A549 treated with dexamethasone at 1 μM for 4 hours (cell line): ENCODE measurements at places on chromosomes 12 and 14. TPM values are rescaled to one million over a fixed set of nuclear protein-coding genes. Genes with fewer than 3 reads are reported as not detected.

IQSEC3 gene
- 0.01 to 0.11 TPM (median 0.02 TPM) in 5 replicates for total RNA-seq

MYL2 gene
- 0.91 to 1.7 TPM (median 0.96 TPM) in 5 replicates for total RNA-seq

PROX2 gene
- not detected in 5 replicates for total RNA-seq

ARPC3 gene
- total RNA-seq, result 439 to 870 TPM (median 445 TPM) in 5 replicates

SMAGP gene
- total RNA-seq, result 22.5 to 30.3 TPM (median 25.6 TPM) in 5 replicates
